ENCODE measurements at places on chromosomes 2 and 18.

GRCh38 chr2:67564076-67564475 is 166.9 kb downstream of the ETAA1 start:
- no peak for DNase-seq

GRCh38 chr2:108909275-108909823 is 79.7 kb downstream of the EDAR start:
- no peak for DNase-seq

GRCh38 chr2:203062126-203062525 is 47.5 kb downstream of the NBEAL1 start:
- no peak for DNase-seq

DNA sequence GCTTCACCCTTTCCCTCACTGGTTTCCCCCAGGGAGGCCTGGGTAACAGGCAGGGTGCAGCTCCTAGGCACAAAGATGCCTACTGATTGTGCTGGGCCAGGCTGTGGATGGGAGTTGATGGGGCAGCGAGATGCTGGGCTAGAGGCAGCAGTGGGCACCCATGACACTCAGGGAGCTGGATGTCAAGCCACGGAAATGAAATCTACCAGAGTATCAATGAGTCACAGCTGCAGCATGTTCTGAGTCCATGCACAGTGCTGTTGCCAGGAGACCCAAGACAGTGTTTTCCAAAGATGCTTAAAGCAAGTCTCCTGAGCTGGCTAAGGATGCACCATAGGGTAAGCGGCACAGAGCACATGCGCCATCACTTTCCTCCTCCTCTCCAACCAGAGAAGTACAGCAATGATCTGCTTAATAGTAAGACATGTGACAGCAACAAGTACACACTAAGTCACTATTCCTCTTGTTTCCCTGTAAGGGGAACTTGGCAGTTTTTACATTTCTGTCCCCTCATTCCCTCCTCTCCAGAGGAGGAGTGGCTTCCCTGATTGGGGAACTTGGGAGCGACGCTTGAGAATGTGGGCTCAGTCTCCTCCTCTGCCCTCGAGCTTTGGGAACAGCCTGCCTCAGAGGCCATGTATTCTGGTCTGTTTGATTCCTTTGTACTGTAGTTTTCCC is 57.2 kb downstream of the CDC42EP3 start:
- DNase-seq = no peak

DNA sequence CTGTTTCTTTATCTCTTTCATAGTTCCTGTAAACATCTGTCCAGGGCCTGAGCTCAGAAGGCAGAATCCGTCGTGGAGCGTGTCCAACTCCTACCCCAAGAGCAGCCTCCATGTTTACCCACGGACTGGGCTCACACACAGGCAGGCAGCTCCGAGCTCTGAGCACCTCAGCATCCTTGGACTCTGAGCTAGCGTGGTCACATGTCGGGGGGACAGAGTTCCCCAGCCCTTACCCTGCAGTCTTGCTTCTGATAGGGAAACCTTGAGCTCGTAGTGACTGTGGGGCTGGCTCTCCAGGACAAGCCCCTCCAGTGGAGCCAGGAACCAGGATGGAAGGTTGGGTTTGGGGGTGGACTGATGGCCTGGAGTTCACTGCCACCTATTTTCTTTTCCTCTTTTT is 15.1 kb upstream of the ST3GAL5 start:
- DNase-seq = no peak

DNA sequence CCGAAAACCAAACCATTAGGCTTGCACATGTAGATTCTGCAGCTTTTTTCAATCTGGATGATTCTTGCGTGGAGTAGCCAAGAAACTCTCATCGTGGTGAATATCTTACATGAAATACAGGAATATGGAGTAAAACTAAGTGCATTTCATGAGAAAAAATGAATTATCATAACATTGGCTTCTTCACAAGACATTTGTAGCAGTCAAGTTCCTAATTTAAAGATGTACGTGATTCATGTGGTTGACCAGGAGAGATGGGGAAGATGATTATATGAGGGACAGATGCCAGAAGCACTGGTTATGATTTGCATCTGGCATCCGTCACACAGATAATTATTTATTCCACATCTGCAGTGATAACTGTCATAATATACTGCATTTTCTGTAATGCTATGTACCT is 90.4 kb downstream of the ANTXR1 start:
- no peak for DNase-seq

- DNase-seq = no peak
These were observed 19.0 kb upstream of the FAM178B start for GRCh38 chr2:97005353-97005752.

- no peak for DNase-seq
These were observed 205.8 kb downstream of the ANAPC1 start for GRCh38 chr2:111678161-111678560.

DNA sequence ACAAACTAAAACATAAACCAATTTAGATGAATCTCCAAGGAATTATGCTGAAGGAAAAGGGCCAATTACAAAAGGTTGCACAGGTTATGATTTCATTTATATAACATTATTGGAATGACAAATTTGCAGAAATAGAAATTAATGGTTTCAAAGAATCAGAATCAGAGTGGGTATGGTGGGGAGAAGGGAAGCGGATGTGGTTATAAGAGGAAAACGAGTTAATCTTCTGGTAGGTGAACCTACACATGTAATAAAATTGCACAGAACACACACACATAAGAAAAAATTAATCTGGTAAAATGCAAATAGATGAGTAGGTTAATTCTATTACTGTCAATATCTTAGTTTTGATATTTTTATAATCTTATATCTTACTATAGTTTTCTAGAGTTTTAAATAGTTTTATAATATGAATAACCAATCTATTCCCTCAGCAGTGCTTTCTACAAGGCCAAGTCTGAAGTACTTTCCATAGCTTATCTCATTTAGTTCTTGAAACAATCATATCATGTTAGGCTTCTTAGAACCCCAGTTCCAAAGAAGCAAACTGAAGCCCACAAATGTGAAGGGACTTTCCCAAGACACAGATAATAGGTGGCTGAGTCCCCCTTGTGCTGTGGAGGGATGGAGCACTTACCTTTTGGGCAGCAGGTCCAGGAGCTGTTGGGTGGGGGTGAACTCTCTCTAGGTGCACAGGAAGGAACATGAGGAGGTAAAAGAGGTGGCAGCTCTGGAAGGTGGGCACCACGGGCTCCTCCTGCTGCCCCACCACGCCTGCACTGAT is 31.5 kb downstream of the ZNF519 start:
- no peak for DNase-seq

DNA sequence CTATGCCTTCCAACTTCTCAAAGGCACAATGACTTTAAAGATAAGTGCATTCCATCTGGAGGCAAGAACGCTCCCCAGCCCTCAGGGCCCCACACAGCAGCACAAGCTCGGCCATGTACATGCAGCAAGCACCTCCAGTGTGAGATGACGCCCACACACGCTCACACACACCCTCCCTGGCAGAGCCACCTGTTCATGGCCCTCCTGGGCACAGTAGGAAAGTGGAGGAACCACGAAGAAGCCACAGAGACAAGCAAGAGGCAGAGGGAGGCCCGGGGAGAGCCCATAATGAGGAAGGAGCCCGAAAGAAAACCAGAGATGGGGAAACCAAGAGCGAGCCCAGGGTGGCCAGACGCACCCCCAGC is 21.7 kb downstream of the BIN1 start:
- no peak for DNase-seq
